NCI-H345 (cell line): ENCODE measurements at places on chromosomes 6 and 20.
A peak's percentile ranks its signal among the peaks of the same experiment; 100 is the strongest.

- DNase-seq: no peak
Observed at GRCh38 chr6:43274916-43275597, 23.0 kb upstream of the SLC22A7 start.

GRCh38 chr6:169158691-169159090 lies 95.0 kb downstream of the THBS2 start:
- DNase-seq: no peak

- no peak for DNase-seq
Observed at GRCh38 chr20:62555642-62556420, 80.0 kb upstream of the GATA5 start.

- DNase-seq: no peak
Observed at GRCh38 chr6:11835065-11835464, 56.5 kb upstream of the ADTRP start.

GRCh38 chr20:49338061-49338460 lies 60.2 kb upstream of the ZNFX1 start:
- DNase-seq: no peak

DNA sequence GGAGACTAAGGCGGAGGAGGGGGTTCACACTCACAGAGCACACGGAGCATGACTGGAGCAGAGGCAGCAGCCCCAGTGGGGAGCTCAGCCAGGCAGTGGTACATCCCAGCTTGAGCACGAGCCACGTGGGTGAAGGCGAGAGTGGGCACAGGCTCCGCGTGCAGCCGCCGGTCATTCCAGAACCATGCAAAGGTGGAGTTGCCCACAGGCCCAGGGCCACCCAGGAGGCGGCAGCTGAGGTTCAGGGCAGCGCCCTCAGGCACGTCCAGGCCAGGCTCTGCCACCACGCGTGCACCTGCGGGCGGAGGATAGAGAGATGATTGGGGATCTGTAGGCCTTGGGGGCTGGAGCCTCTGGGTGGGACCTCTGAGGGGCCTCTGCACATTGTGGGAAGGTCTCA lies 9.5 kb upstream of the ADAM33 start:
- no peak for DNase-seq

GRCh38 chr6:76612954-76613353 lies 540.5 kb upstream of the IMPG1 start:
- peak; percentile 12 for DNase-seq

GRCh38 chr6:15500901-15501825 lies 161.7 kb downstream of the DTNBP1 start:
- no peak for DNase-seq

GRCh38 chr6:155915651-155916050 lies 460.0 kb upstream of the NOX3 start:
- DNase-seq: no peak

DNA sequence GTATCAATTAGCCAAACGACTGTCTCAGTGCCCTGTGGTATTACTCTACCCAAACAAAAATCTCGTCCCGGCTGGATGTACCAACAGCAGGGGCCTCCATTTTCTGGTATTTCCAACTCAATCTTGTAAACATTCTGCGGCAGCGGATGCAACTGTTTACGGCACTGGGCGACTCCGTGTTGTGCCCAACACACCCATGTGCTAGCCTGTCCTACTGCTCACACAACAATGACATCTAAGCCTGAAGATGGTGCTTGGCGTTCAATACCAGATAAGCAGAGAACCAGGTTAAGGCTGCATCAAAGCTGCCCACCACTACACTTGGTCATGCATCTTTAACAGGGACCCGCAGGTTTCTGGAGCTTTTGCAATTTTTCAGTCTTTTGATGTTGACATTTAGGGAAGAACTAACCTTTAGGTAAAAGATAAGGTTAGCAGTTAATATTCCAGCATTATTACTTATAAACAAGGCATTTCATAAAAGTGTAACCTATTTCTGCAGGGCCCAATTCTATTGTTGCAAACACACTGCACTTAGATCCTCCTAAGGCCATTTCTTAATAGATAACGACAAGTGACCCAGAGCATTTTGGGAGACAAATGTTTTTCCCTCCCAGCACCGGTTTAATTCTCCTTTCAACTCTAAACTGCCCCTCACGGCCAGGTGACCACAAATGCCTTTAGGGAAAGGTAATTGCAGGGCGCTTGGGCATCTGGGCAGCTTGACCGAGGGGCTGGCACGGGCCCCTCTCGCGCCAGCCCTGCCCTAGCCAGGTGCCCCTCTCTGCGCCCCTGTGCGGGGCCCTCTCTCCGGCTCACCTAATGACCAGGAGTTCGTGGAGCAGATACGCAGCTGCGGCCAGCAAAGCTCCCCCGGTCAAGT lies 945 bp downstream of the FAXC start:
- DNase-seq: no peak

DNA sequence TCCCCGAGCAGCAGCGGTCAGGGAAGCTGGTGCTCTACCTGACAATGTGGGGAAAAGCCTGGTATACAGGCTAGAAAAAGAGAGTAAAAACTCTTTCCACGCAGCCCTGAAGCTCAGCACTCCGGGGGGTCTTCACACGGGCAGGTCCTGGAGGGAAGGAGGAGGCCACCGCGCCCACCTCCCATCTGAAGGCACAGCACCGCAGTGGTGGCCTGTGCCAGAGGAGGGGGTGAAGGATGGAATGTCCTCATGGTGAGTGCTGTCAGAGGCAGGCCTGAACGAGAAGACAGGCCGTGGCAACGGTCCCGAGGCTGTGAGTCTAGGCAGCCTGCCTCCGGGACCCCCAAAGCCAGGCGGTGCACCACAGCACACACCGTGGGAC lies 5.8 kb downstream of the SLC2A4RG start:
- no peak for DNase-seq

GRCh38 chr20:36830791-36831691 lies 44.9 kb upstream of the TLDC2 start:
- no peak for DNase-seq

- DNase-seq: no peak
Observed at GRCh38 chr6:41657131-41658094, 19.1 kb downstream of the MDFI start.

DNA sequence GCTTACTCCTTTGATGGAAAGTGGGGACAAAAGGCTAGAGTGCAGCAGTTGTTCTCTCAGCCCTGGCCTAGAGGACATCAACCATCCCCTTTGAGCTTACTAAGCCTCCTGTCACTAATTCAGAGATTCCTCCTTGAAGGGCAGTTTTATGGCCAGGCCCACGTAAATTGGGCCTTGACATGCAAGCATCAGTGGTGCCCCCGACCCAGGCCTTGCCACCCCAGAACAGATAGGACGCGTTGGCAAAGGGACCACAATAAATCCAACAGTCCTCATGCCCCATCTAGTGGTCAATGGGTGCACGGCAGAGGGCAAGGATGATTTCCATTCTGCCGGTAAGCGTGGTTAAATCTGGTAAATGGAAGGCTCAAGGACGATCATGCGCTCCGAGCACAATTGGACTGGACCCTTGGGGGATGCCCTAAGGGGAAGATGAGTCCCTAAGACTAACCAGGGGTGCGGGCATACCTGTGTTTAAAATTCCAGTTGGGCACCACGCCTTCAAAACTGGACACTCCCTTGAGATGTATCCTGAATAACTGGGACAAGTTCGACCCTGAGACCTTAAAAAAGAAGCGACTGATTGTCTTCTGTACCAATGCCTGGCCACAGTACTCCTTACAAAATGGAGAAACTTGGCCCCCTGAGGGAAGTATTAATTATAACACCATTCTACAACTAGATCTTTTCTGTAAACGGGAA lies 32.6 kb downstream of the CEP85L start:
- peak; percentile 7 for DNase-seq

DNA sequence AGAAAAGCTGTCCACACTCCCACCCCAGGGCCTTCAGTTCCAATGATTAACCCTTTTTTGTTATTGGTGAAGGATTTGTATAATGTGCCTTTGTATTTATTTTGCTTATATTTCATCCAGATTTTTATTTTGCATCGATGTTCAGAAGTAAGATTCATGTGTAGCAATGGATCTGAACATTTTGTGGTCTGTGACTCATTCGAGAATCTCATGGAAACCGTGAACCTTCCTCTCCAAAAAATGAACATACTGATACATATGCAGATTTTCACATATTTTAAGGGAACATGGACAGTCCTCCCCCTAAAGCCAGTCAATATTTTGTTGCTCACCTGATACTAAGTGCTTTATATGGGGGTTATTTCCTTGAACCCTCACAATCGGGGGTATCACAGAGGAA lies 421.8 kb upstream of the SOX4 start:
- no peak for DNase-seq

GRCh38 chr20:46342451-46343347 lies 34.4 kb upstream of the CDH22 start:
- DNase-seq: no peak

DNA sequence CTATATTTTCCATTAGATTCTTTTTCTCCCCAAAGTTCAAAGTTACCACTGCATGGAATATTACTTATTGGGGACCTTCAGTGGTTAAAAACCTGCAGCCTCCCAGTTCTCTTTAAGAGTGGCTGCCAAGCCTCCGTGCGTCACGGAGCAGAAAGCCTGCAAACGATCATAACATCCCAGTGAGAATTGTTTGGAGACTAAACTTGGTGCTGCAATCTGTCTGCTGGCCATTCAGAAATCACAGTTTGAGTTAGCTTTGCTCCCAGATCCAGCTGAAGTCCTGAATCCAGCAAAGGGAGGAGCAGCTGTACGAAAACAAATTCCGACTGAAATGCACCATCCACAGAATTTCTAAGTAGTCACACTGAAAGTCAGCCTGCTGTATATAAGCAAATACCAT lies 213.5 kb upstream of the PDE10A start:
- DNase-seq: no peak
